ENCODE measurements at places on chromosomes 11 and 22.

DNA sequence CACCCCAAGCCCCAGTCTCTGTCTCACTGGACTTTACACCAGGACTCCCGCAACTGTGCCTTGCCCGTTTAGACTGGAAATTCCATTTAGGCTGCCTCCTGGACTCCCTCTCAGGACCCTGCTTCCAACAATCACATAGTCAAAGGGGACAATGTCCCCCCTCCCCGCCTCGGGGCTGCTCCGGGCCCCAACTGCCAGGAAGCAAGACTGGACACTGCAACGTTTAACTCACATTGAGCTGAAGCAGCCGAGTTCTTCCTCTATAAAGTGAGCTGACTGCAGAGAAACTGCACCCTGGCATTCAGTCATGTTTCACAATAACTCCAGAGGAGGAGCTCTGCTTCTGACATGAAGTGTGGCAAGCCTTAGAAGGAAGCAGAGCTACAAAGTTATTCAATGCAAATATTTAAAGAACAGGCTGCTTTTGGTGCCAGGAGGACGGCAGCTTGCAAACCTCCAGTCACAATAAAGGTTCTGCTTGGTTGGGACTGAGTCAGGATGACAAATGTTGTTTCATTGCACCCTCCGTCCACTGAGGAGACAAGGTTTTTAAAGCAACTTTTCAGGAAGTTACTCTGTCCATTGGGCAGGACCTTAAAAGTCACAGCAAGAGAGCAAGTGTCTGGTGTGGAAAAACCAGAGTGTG lies 19.9 kb downstream of the PACSIN2 start:
- DNase-seq = no peak

- DNase-seq = no peak
These were observed 3.7 kb downstream of the CBX6 start for GRCh38 chr22:38868286-38868721.

DNA sequence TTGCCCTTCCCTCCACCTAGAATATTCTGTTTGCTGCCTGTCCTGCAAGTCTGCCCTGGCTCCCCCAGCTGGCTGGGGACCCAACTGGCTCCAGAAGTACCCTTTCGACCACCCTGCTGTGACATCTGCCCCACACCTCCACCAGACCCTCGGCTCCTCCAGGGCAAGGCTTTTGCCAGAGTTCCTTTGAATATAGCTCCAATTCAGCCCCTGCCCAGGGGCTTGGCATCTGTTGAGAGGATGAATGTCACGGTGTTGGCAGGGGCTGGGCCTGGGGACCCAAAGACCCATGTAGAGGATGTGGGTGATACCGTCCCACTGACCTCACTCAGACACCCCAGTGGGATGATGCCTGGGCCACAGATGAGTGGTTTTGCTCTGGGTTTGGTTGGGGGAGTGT lies 4.0 kb downstream of the NLRP6 start:
- no peak for DNase-seq

DNA sequence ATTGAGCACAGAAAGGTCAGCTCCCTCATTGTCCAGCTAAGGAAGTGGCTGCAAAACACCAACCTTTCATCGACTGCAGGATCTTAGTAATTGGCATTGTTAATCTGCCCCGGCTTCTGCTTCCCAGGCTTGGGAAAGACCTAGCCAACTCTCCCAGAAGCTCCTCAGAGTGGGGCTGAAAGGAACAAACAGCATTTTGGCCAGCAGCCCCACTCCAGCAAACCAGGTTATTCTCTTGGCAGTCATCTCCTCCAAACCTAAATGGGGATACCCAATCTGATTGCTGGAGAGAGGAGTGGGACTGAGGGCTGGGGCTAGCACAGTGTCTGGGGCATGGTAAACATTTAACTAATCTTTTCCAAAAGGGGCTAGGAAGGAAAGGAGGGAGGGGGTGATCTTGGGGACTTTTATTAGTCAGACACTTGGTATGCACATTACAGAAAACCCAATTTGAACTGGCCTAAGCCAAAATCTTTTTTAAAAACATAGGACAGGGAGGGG lies 294.4 kb downstream of the MN1 start:
- DNase-seq = no peak

DNA sequence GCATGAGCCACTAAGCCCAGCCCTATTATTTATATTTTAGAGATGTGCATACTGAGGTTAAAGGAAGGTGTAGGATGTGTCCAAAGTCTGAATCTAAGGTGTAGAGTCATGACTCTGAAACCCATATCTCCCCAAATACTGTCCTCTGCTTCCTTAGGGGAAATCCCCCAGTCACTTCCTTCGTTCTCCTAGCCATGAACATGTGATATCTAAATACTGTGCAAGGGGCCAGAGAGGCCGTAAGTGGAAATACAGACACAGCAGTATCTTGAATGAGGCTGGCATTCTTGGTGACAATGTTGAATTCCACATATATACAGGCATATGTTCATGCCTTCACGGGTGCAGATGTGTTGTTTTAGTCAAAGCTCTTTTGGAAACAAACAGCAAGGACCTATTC lies 21.3 kb upstream of the PATZ1 start:
- DNase-seq = no peak

- DNase-seq = no peak
These were observed 302.4 kb upstream of the SORL1-AS1 start for GRCh38 chr11:121755191-121755590.

GRCh38 chr11:104784684-104785460 lies 113.4 kb downstream of the CASP12 start:
- no peak for DNase-seq

DNA sequence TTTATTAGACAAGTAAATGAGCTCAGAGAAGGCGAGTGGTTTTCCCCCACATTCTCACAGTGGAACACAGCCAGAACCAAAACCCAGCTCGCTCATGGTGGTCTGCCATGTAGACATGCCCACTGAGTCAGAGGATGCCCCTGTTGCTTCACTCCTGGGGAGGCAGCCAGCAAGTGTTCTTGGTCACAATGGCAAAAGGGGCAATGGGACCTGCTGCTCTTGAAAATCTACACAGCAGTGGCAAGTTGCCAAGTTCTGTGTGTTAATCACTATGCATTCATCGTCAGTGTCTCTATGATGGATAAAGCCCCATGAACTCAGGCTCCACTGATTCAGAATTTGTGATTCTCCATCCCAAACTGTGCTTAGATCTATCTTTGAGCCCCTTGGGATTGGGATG lies 64.7 kb upstream of the TBCEL start:
- DNase-seq = no peak

DNA sequence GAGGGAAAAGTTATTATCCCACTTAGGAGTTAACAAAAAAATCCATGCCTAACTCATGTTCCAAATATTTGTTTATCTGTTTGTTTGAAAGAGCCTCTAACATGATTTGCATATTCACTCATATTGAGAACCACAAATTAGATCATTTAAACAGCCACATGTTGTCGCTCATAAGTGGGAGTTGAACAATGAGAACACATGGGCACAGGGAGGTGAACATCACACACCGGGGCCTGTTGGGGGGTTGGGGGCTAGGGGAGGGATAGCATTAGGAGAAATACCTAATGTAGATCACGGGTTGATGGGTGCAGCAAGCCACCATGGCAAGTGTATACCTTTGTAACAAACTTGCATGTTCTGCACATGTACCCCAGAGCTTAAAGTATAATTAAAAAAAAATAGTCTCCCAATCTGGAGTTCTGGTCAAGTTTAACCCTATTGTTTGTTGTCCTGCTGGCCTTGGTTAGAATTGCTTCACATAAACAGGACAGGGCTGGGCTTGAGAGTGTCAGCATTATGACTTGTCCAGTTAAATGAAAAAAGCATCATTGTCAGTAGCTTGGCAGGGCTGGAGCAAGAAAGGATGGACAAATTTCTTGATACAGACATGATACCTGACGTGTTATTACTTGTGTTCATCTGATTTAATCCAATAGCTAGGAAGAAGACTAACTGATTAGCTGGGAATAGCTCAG lies 57.8 kb upstream of the PSMA1 start:
- DNase-seq = no peak

All from stimulated activated CD8-positive, alpha-beta memory T cell treated with anti-CD3 and anti-CD28 coated beads, Interleukin-7, amount 100 ng/mL, for 48 hours (primary cell).